Suprapubic skin (tissue), 4 donors: ENCODE measurements at places on chromosomes 3 and 15.

- H3K27ac ChIP-seq = no peak overlapping the region
- H3K36me3 ChIP-seq = no peaks in the 10 kb centered on the region
- H3K4me1 ChIP-seq = no peaks in the 10 kb centered on the region
Observed at GRCh38 chr3:139695007-139695406, 17.2 kb upstream of the NMNAT3 start.

DNA sequence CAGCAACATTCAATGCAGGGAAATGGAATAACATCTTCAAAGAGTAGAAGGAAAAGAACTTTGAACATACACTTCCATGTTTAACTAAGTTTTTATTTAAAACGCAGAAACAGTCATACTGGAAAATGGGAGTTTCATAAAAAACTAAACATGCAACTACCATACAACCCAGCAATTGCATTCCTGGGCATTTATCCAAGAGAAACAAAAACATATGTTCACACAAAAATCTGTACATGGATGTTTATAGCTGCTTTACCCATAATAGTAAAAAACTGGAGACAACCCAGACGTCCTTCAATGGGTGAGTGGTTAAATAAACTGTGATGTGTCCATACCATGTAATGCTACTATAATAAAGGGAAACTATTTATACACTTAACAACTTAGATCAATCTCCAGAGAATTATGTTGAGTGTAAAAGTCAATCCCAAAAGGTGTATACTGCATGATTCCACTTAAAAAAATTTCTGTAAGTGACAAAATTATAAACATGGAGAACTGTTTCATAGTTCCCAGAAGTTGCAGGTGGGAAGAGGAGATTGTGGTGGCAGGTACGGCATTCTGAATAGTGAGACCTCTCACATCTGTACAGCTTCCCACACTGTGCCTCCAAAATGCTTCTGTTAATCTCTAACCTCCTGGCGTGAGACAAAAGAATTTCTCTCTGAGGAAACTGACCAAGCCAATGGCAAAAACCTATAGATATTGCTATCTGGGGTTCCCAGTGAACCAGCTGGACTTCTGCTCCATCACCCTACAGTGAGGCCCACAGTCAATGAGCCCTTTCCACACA is 23.1 kb downstream of the ISG20 start:
- H3K27ac ChIP-seq = no peak overlapping the region
- DNase-seq = no peak
- no peaks in the 10 kb centered on the region for H3K36me3 ChIP-seq

- H3K27ac ChIP-seq = no peak overlapping the region
- H3K27me3 ChIP-seq = no peaks in the 10 kb centered on the region
- H3K4me3 ChIP-seq = peak overlapping the region; percentile 71
- DNase-seq = no peak
- H3K4me1 ChIP-seq = peaks cover 19% of the 10 kb centered on the region
Observed at GRCh38 chr3:186807231-186807630, 949 bp upstream of the RFC4 start.

GRCh38 chr3:94336046-94336753 is 273.3 kb downstream of the NSUN3 start:
- no peaks in the 10 kb centered on the region for H3K27me3 ChIP-seq
- no peak overlapping the region for H3K4me3 ChIP-seq
- no peaks in the 10 kb centered on the region for H3K4me1 ChIP-seq
